Osteoblast (primary cell): ENCODE measurements at places on chromosomes 1 and 21.

- peak; percentile 97 for DNase-seq
- H3K36me3 ChIP-seq = no peaks in the 10 kb centered on the region
- no peak overlapping the region for H3K27ac ChIP-seq
- peaks cover 11% of the 10 kb centered on the region for H3K27me3 ChIP-seq
Observed at GRCh38 chr1:1069056-1069710, 4.9 kb downstream of the RNF223 start.

DNA sequence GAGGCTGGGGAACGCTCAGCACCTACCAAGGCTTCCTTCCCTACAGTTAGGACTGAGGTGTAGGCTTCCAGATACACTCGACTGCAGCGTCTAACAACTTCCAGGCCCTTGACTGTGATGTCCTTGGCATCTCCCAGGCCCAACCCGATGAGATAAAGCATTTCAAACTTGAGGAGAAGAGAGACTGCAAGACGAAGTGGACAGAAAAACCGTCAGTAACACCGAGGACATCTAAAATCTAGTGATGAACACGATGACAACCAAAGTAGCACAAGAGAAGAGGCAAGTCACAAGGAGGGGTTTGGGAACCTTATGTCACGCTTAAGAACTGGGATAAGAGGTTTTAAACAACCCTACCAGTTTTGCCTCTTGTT lies 314 bp downstream of the DPH5 start:
- peaks cover 7% of the 10 kb centered on the region for H3K36me3 ChIP-seq
- H3K4me1 ChIP-seq = peaks cover 15% of the 10 kb centered on the region
- peak overlapping the region; percentile 73 for H3K27ac ChIP-seq
- peak; percentile 19 for DNase-seq
- peak overlapping the region; percentile 74 for H3K4me3 ChIP-seq
- no peaks in the 10 kb centered on the region for H3K27me3 ChIP-seq

DNA sequence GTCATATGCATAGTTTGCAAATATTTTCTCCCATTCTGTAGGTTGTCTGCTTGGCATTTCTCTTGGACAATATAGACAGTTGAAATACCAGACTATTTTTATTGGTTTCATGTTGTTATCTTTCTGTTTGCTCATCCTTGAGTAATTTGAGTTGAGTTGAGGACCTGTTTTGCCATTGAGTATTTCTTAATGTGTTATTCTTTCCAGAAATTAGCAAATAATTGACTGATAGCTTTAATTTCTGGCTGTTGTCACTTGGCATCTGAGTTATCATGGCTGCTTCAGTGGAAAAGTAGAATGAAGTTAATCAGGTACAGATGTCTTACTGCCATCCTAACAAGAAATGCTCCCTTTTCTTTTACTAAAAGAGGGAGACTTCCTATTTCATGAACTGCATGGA lies 264.8 kb upstream of the DUSP10 start:
- H3K4me1 ChIP-seq = peaks cover 16% of the 10 kb centered on the region
- H3K27me3 ChIP-seq = no peaks in the 10 kb centered on the region
- H3K4me3 ChIP-seq = no peak overlapping the region
- no peak overlapping the region for H3K27ac ChIP-seq

DNA sequence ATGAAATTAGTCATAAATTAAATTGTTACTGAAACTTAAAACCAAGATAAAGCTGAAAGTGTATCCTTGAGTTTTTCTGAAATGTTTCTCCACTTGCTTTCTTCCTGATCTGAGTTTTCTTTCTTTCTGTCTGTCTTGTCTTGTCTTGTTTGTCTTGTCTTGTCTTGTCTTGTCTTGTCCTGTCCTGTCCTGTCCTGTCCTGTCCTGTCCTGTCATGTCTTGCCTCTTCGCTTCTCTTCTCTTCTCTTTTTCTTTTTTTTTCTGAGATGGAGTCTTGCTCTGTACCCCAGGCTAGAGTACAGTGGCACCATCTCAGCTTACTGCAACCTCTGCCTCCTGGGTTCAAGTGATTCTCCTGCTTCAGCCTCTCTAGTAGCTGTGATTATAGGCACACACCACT lies 73.7 kb downstream of the ADGRL2 start:
- DNase-seq = no peak
- H3K27ac ChIP-seq = no peak overlapping the region
- H3K4me3 ChIP-seq = no peak overlapping the region
- no peaks in the 10 kb centered on the region for H3K36me3 ChIP-seq
- peaks cover 28% of the 10 kb centered on the region for H3K4me1 ChIP-seq
